Stimulated activated CD4-positive, alpha-beta T cell treated with anti-CD3 and anti-CD28 coated beads, Interleukin-4, amount 100 ng/mL, for 4 hours (primary cell): ENCODE measurements at places on chromosomes 4 and X.

DNA sequence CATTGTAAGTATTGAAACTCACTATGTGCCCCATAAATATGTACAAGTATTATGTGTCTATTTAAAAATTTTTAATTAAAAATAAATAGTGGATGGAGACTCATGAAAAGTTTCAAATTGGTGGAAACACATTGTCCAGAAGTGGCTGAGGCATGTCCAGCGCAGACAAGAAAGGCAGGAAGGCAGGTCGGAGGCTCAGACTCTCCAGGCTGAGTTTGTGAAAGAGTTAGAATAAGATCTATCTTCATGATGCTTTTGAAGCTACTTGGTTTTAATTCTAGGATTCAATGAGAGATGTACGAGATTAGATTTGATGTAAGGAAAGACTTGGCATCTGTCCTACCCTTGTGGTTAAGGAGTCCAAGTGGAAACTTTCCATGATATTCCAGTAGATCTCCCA lies 19.8 kb downstream of the PNMA6F start:
- DNase-seq = no peak

GRCh38 chr4:168259096-168259495 lies 59.5 kb downstream of the DDX60 start:
- no peak for DNase-seq

GRCh38 chr4:47531241-47531953 lies 46.3 kb downstream of the ATP10D start:
- no peak for DNase-seq

GRCh38 chr4:185849664-185850550 lies 37.9 kb upstream of the SORBS2 start:
- DNase-seq = no peak
